GOT3 (cell line): ENCODE measurements at places on chromosomes 1 and 21.
A peak's percentile ranks its signal among the peaks of the same experiment; 100 is the strongest.

DNA sequence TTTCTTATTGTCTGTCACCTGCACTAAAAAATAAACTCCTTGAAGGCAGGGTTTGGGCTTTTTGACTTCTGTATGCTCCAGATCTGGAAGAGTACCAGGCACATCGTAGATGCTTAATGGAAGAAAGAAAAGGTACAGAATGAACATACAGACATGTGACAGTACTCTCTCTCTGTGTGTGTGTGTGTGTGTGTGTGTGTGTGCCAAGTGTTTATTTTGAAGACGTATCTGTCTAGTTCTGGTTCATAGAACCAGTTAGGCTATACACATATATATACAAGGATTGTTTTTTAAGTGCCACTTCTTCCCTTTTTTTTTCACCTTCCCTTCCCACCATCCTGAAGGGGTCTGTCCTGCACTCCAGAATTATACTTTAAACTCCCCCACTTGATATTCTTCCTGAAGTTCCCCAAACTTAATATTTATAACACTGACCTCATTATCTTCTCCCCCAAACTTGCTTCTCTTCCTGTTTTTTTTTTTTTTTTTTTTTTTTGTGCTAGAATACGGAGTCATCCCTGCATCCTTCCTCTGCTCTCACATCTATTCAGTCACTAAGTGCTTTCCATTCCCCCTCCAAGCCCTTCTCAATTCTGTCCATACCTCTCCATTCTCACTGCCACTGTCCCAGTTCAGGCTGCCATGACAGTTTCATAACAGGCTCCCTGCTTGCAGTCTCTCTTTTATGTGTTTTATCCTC lies 5.4 kb upstream of the KCNA3 start:
- DNase-seq: no peak

GRCh38 chr21:25862596-25862995 lies 127.8 kb downstream of the GABPA start:
- DNase-seq: no peak

GRCh38 chr1:147080671-147081394 lies 91.4 kb downstream of the PRKAB2 start:
- DNase-seq: no peak

DNA sequence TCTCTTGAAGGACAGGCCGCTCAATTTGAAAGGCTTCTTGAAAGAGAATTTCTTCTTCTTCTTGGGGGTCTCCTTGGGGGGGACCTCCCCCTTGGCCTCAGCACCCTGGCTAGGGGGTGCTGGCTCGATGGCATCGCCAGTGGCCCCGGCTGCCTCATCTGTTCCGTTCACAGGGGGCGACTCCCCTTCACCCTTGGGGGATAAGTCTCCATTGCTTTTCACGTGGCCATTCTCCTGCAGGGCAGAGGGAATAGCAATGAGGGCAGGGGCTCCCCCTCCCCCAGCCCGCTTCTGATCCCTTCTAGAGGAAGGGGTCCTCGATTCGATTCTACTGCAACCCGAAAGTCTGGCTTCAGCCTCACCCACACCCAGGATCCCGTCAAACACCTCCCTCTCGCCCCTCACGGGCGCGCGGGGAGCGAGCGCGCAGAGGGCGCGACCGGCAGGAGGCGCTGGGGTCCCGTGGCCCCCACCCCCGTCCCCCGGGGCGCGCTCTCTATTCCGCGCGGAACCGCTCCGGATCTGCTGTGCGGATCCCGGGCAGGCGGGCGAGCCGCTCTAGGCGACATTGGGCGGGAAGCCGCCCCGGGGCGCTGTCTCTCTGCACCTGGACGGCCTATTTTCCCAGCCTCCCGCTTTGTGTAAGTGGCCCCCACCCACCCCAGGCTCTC lies 1.0 kb downstream of the MARCKSL1 start:
- no peak for DNase-seq

DNA sequence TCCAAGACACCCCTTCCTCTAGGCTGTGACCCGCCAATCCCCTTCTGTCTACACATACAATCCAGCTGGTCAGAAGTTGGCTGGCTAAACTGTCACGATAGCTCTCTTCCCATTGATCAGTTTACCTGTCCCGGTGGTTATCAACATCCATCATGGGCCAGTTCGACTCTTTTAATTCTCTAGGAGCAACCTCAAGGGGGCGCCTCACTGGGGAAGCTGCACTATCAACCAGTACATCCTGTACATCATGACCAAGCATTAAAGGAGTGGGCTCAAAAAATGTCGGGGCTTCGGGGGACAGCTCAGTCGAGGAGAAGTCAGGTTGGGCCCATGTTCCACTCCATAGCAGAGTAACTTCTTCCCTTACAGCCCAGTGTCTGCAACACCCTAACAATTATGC lies 53.2 kb upstream of the B3GALNT2 start:
- no peak for DNase-seq

DNA sequence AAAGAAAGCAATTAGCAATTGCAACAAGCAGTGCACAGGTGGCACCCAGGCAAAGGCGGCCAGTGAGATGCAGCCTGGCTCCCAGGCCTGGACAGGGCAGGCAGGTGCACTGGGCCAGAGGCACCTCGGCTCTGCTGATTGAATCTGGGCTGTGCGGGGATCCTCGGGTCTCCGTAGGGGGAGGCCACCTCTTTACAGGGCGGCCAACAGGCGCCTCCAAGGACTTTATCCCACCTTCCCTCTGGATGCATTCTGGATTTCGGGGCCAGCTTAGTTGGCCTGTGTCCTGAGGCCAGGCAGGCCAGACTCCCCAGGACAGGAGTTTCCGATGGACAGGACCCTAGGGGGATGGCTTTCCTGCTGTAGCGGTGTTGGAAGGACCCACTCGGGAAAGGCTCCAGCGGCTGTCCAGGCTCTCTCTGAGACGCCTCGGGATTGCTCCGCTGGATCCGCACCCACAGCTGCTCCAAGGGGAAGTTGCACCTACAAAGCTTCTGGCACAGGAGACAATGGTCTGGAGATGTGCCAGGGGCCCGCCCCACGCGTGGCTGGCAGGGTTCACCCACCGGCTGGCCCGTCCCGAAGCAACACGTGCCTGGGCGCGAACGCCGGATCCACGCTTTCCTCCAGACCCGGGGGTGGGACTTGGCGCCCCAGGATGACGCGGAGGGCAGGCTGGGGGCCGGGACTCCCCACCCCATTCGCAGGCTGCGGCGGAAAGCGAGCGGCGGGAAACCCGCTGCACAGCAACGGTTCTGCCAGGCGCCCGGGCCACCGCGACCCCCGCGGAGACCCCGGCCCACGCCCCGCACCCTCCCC lies 810 bp downstream of the SLC19A1 start:
- DNase-seq: peak; percentile 31

GRCh38 chr1:227416156-227416830 lies 98.0 kb upstream of the CDC42BPA start:
- no peak for DNase-seq

DNA sequence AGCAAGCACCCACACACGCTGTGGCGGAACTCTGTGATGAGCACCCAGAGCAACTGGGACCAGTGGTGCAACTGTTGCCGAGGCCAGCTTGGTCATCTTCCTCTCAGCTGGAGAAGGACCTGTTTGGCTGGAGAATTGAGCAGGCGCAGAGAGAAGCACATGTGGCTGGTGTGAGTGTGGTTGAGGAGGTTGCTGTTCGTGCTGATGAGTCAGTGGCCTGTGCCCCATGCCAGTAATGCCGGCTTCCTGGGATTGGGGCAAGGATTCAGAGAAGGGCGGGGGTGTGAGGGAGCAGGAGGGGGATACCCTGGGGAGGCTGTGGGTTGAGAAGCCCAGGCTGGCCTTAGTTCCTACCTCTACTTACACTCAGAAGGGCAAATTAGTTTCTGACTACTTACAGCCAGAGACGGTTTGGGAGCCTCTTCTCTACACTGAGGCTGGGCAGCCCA lies 57.5 kb upstream of the EPS8L3 start:
- peak; percentile 46 for DNase-seq

DNA sequence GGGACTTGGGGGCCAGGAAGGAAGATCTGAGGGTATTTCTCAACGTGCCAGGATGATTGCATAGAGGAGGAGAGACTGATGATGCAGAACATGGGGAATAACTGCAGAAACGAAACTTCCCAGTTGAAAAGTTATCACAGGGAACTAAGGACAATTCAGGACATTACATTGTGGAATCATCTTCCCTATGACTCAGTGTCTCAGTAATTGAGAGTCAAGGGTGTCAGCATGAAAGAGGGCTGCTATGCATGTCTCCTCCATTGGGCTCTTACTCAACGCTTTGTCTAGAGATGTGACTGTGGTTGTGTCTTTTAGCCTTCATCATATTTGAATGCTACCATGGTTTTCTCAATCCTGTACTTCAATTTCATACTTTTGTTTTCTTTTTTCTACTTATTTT lies 48.9 kb upstream of the PTGFR start:
- no peak for DNase-seq

- no peak for DNase-seq
These were observed 155.2 kb downstream of the NR5A2 start for GRCh38 chr1:200182701-200183100.

DNA sequence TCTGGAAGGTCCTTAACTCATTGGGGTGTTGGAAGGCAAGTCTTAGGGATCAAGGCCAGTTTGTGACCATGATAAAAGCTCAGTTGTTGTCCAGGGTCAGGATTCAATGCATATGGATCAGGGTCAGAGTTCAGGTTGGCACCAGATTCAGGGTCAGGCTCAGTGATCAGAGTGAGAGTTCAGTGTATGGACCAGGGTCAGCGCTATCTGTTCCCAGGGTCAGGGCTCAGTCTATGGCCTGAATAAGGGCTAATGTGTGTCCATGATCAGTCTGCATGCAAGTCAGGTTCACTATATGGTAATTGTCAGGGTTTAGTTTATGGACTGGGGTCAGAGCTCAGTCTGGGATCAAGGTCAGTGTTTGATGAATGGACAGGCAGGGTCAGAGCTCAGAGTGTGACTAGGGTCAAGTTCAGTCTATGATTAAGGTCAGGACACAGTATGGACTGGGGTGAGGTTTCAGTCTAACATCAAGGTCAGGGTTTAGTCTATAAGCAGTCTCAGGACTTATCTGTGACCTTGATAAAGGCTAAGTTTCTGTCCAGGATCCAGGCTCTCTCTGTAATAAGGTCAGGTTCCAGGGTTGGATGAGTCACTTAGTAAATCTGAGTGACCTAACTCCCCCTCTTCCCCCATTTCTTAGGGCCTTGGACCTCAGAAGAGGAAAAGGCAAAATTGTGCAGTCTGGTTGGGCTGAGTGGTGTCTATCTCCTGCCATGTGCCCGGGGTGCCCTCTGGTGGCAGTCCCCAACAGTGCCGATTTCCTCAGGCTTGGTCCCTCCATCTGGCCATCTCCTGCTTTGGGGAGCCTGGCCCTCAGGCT lies 23.8 kb downstream of the KNCN start:
- DNase-seq: peak; percentile 59

DNA sequence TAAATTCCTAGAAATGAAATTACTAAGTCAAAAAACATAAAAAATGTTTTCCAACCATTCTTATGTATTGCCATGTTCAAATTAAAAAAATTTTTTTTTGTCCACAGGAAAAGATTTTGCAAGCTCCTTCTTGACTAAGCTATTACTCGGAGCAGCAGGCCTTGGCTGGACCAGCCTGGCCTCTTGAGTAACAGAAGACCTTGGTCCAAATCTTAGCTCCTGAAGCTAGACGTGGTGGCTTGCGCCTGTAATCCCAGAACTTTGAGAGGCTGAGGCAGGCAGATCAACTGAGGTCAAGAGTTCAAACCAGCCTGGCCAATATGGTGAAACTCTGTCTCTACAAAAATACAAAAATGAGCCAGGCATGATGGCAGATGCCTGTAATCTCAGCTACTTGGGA lies 77.6 kb downstream of the CLSTN1 start:
- no peak for DNase-seq

GRCh38 chr1:67956116-67956515 lies 94.3 kb downstream of the DIRAS3 start:
- no peak for DNase-seq

GRCh38 chr21:32427958-32428623 lies 15.6 kb downstream of the EVA1C start:
- DNase-seq: no peak

DNA sequence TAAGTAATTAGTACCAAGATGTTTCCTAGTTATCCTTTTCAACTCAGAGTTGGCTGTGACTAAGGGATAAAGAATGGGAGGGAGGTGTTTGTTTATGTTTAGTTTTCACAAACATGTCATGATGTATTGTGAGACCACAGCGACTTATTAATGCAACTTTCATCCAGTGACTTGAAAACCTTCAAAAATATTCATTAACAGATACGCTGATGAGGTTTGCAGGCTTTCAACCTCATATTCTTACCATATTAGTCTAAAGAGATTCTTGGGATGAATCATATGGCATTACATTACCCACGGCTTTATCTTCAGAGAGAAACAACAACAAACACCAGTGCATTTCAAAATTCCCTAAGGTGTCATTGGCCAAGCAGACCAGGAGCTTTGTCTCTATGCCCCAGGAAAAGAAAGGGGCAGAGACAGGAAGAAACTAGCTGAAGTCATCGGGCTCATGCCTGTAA lies 36.4 kb downstream of the PALMD start:
- no peak for DNase-seq

GRCh38 chr1:175297291-175297690 lies 104.7 kb upstream of the KIAA0040 start:
- DNase-seq: no peak

- DNase-seq: no peak
These were observed 19.5 kb downstream of the ST7L start for GRCh38 chr1:112599477-112599876.

- no peak for DNase-seq
These were observed 8.3 kb upstream of the DIPK1A start for GRCh38 chr1:92969517-92969916.

DNA sequence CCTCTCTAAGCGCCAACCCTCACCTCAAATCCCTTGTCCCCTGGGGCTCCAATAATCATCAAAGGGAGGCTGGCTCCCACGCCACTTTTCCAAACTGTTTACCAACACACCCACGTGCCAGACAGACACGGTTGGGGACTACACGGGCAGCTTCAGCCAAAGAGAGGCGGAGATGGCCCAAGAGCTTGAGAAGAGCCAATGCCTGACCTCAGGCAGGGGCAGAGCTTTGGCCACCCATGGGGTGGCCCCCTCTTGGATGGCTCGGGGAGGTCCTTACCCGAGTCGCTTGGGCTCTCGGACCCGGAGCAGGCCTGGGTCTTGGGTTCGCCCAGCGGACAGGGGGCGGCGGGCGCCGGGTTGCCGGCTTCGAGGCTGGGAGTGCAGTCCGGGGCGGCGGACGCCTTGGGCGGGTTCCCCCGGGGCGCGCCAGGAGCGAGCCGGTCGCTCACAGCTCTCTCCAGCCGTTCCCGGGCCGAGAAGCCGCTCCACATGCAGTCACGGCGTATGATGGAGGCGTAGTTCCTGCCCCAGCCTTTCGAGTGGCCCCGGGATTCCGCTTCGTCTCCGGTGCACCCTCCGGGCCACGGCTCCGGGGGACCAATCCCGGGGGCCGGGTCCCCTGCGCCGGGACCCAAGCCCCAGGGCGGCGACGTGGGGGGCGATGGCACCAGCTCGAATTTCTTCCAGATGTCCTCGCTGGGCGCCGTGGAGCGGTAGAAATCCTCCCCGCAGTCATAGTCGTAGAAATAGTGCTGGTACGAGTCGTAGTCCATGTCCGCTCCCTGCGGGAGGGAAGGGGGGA lies 854 bp downstream of the MYCL start:
- DNase-seq: no peak
